ENCODE measurements at places on chromosomes 1 and 21.
A peak's percentile ranks its signal among the peaks of the same experiment; 100 is the strongest.

- DNase-seq, result no peak
Measured at GRCh38 chr1:89453123-89453972, 71.3 kb upstream of the LRRC8B start.

DNA sequence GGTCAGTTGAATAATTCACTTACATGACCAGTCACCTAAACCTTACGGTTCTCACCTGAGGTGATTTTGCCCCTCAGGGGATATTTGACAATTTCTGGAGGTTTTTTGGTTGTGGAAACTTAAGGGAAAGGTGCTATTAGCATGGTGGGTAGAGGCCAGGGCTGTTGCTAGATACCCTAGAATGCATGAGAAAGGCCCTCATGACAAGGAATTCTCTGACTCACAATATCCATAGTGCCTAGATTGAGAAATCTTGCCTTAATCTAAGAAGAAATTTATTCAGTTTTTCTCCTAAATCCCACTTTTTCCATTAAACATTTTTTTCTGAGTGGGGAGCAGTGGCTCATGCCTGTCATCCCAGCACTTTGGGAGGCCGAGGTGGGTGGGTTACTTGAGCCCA is 119.7 kb downstream of the TGFB2 start:
- DNase-seq, result no peak

DNA sequence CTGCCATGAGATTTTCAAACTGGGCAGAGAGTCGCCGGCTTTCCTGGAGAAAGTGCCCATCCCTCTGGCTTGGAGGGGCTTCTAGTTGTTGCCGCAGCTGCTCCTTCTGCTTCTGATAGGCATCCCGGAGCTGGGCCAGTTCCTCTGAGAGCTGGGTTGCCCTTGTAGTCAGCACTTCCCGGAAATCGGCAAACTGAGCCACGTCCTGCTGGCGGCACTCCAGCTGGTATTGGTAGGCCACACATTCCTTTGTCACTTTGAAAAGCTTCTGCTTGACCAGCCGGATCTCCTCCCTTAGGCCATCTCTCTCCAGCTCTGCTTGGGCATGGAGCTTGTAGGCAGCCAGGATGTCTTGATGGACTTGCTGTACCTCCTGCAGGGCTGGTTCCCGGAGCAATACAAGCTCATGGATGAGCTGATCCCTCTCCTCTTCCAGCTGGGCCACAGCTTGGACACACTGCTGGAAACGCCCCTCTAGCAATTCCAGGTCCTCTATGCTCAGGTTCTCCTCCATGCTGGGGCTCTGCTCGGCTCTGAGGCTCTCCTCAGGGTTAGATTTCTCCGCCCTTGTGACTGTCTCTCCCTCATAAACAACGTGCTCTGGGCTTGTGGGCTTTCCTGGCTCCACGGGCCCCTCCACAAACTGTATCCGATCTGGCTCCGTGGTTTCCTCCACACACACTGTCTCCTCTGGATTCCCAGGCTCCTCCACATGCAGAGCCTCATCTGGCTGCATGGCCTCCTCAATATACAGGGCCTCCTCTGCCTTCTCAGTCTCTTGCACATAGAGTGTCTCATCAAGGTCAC is 7.3 kb downstream of the SYNC start:
- peak; percentile 66 for DNase-seq

- DNase-seq, result no peak
Measured at GRCh38 chr1:214538496-214538895, 12.9 kb downstream of the PTPN14 start.

DNA sequence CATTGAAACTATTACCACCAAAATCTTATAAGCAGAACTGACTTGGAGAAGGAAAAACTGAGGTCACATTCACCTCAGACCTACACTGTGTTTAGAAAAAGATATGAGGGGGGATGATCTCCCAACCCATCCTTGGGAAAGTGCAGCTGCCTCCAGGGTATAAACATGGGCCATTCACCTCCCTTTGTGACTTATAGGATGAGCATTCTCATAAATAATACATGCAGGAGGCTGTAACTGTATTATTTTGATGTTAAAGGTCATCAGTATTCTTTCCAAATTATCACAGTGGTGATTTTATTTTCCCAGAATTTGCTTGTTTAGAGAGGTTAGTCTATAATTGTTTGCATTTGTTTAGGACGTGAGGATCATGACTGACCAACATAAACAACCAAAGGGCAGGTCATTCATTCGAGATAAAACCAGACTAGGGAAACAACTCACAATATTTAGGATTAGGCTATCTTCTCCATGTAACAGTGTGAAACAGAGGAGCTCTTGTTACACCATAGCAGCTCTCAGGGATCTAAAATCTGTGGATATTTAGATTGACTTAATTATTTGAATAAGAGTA is 109.2 kb upstream of the NR5A2 start:
- no peak for DNase-seq

DNA sequence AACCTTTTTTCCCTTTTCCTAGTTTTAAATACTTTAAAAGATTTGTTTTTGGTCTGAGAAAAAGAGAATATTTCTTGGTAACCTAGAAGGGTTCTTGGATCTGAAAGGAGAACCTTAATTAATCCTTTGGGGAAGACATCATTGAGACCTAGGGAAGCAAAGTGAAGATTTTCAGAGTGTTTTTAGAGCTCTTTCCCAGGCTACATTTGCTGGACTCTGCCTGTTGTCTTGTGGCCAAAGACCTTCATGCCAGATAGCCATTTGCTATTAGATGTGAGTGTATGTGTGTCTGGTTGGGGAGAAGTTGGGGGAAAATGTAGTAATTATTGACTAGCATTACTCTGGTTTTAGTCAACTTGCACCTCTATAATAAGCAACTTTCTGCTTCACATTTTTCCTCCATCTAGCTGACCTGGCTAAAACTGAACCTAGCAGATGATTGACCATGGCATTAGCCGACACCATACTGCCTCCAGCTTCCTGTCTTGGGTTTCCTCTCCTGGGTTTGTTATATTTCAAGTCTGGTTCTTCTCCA is 239.1 kb downstream of the USP25 start:
- DNase-seq, result no peak

DNA sequence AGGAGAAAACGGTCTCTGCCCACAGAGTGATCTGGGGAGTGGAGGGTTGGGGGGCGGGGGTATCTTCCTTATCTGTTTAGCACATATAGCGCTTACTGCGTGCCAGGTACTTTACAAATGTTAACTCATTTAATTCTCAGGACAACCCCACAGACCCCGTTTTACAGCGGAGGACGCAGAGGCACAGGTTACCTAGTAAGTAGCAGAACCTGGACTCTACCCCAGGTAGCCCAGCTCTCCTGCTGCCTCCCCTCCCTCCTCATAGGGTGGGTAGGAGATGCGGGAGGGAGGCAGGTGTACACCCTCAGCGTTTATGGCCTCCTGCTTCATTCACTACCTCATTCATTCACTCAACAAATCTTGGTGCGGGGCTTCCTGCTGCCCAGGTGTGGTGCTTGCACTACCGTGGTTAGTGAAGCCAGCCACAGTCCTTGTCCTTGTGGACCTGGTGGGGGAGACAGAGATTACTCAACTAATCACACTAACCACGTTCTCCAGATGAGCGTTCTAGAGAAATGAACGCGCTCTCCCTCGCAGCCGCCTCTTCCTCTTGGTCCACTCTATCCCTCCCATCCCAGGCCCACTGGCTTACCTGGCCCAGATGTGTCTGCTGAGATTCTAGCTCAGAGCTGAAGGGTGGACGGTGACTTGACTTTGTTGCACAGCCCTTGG is 102.0 kb downstream of the IER5 start:
- no peak for DNase-seq

DNA sequence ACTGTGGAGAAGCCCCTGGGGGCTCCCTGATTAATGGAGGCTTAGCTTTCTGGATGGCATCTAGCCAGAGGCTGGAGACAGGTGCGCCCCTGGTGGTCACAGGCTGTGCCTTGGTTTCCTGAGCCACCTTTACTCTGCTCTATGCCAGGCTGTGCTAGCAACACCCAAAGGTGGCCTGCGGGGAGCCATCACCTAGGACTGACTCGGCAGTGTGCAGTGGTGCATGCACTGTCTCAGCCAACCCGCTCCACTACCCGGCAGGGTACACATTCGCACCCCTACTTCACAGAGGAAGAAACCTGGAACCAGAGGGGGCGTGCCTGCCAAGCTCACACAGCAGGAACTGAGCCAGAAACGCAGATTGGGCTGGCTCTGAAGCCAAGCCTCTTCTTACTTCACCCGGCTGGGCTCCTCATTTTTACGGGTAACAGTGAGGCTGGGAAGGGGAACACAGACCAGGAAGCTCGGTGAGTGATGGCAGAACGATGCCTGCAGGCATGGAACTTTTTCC is 24.8 kb downstream of the PCSK9 start:
- no peak for DNase-seq

DNA sequence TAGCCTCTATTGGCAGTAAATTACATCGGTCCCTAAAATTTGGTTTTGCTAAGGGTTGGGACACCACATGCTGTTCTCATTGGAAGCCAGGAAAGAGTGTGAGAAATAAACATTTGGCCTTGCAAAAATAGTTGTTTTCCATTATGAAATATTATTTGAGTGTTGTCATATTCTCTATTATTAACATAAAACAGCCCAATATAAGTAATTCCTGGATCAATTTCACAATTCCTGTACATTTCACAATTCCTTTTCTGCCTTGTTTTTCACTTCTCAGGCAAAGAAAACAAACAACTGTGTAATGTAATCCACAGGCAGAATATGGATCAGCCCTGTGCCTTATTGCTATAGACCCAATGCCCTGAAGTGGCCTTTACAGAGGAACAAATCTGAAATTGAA is 40.5 kb downstream of the C1orf87 start:
- DNase-seq, result no peak

- DNase-seq, result no peak
Measured at GRCh38 chr1:43936431-43937151, 3.0 kb downstream of the ARTN start.

GRCh38 chr1:38133756-38134155 is 87.2 kb upstream of the POU3F1 start:
- DNase-seq, result no peak

GRCh38 chr1:27671964-27672749 is at the start of gene IFI6:
IFI6 (minus strand) TSS chr1:27672192; CDS start chr1:27669314, 2,878 bp downstream.
- DNase-seq, result peak; percentile 87

GRCh38 chr1:236220473-236220872 is 61.3 kb downstream of the ERO1B start:
- no peak for DNase-seq

GRCh38 chr1:3213730-3214129 is 144.7 kb downstream of the PRDM16 start:
- DNase-seq, result no peak

- DNase-seq, result no peak
Measured at GRCh38 chr1:247370786-247371732, 39.4 kb upstream of the ZNF496 start.

DNA sequence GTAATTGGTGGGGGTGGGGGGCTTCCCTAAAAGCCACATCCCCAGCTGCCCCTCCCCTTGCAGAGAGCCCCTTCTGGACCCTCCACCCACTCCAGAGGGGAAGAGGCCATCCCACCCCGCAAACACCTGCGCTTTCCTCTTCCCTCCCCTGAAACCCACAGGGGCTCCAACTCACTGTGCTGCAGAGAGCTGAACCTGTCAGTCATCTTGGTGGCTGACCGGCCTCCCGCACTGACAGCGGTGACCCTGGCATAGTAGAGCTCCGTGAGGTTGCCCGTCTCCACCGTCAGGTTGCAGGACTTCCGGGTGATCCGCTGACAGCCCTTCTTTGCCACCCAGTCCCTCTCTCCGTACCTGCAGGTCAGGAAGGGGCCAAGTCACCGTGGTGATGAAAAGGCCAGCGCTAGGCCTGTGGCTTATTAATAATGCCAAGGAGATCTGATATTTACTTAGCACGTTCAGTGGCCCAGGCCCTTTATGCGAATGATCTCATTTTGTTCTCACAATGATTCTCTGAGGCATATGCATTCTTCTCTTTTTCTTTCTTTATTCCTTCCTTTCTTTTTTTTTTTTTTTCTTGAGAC is 5.9 kb downstream of the IL22RA1 start:
- no peak for DNase-seq

GRCh38 chr1:206558794-206559671 is 51.7 kb downstream of the RASSF5 start:
- no peak for DNase-seq

DNA sequence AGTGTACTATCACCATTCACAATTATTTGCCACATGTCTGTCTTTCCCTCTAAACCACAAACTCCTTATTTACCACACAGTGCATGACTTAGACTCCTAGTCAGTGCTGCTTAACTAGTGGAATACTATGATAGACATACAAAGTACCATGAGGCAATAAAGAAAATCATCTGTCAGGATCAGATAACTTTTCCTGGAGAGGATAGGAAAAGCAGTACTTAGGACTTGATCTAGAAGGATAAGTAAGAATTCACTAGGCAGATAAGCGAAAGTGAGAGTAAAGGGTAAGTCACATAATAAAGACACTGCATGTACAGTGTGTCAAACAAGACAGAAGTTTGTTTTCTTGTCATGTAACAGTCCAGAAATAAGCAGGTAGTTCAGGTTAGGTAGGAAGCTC is 21.2 kb upstream of the TSPAN1 start:
- DNase-seq, result no peak

DNA sequence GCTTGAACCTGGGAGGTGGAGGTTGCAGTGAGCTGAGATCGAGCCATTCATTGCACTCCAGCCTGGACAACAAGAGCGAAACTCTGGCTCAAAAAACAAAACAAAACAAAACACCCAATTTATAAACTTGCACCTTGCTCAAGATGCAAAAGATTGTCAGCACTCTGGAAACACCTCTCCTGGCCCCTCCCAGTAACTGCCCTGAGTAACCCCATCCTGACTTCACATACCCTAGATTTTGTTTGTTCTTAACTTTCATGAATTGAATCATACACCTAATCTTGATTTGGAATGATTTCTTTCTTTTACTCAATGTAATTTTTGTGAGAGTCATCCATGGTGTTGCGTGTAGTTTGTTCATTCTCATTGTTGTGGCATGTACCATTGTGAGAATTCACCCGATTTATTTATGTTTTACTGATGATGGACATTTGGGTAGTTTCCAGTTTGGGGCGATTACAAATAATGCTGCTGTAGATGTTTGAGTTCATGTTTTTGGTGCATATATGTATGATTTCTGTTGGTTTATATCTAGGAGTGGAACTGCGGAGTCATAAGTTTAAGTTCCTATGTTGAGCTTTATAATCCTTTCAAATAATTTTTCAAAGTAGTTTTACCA is 10.4 kb downstream of the NECAP2 start:
- no peak for DNase-seq

DNA sequence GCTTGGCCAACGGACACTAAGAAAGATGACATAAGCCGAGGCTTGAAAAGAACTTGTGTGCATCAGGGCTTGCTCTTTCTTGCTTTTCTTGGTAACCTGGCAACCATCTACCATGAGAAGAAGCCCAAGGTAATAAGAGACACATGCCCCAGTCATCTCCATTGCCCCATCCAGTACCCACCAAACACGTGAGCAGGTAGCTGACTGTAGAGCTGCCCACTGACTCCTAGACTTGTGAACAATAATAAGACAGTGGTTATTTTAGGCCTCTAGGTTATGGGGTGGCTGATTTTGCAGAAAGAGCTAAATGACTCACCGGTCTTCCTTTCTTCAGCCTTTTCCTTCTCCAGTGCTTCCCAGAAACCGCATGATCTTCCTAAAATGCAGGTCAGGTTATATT is 105.0 kb upstream of the JUN start:
- DNase-seq, result no peak
